ENCODE measurements at places on chromosomes 13 and 19.

DNA sequence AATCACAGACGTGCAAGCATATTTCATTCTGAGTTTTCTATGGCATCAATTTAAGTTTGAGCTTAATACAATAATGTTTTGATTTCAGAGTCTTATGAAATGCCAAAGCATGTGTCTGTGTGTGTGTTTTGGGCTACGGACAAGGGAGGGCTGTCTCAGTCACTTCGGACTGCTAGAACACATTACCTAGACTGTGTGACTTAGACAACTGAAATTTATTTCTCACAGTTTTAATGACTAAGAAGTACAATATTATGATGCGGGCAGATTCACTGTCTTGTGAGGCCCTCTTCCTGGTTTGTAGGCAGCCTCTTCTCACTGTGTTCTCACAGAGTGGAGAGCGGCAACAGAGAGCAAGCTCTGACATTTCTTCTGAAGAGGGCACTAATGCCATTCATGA is 1202.0 kb downstream of the EFNB2 start:
- ATAC-seq: no peak

GRCh38 chr19:1259876-1260748 is 9.0 kb upstream of the CIRBP start:
- ATAC-seq: peak; percentile 15

GRCh38 chr13:34001389-34001788 is 183.4 kb downstream of the RFC3 start:
- no peak for ATAC-seq

DNA sequence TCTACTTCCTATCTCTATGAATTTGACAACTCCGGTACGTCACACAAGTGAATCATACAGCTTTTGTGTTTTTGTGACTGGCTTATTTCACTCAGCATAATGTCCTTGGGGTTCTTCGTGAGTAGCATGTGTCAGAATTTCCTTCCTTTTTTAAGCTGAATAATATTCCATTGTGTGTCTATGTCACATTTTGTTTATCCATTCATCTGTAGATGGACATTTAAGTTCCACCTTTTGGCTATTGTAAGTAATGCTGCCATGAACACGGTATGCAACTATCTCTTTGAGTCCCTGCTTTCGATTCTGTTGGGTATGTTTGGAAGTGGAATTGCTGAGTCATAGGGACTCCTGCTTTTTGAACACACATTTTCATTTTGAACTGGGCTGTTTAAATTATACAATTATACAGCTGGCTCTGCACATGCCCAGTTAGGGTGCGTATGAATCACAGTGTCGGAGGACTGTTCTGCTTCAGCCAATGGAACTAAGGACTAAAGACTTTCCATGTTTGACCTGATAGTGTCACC is 43.0 kb upstream of the C13orf42 start:
- ATAC-seq: peak; percentile 62

DNA sequence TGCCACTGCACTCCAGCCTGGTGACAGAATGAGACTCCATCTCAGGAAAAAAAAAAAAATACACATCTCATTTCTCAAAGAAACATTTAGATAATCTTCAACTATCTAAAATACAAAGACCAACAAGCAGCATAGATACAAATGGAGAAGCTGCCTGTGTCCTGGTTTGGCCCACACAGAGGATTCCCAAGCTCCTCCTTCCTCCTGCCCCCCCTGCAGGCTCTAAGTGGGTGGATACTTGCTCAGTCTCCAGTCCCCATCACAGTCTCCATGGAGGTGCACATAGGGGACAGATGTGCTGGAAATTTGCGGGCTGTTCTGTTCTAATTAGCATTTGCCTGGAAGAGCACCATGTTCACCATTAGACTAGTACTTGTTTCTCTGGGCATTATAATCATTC is 59.9 kb downstream of the ABCC4 start:
- ATAC-seq: no peak

All from motor neuron (in vitro differentiated cells).